Left cardiac atrium (tissue), 4 donors: ENCODE measurements at places on chromosomes 16 and 17. TPM values are rescaled to one million over a fixed set of nuclear protein-coding genes. Genes with fewer than 3 reads are reported as not detected.

The COX6A2 gene
- total RNA-seq: 743 TPM

The METTL2A gene
- total RNA-seq: 17.6 TPM

The DRG2 gene
- 17.8 TPM for total RNA-seq

DNA sequence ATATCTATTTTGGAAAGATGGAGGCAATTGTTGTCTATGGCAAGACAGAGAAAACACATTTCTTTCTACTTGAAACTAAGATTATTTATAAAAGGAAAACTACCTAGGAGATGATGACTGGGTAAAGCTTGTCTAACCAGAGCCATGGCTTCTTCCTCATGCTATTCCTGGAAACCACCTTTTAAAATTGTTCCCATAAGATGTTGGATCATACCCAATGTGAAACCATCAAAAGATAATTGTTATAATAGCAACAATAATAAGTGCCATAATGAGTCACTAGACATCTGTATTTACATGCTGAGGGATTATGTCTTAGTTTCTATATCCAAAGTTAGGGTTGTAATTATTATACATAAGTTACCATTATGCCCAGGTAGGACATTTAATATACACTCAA is 428.4 kb downstream of the KCNJ2 start:
- DNase-seq: no peak
